ENCODE measurements at places on chromosomes 4 and X.

DNA sequence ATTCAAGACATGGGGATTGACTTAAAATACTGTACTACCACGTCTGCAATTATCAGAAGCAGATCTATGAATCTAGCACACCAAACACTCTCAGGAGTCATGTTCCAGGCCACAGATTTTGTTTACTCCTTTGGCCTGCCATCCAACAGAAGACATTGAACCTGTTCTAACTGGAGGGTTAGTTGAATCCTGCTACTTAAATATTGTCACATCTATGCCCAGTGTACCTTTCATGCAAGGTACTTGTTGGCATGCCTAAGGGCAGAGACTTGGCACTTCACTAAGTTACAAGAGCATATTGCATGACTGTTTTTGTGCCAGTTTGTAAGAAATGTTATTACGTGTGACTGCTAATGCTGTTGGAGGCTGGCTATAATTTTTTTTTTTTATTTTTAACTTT, 126.9 kb upstream of the BCOR start:
- DNase-seq = no peak

- no peak for DNase-seq
Measured at GRCh38 chr4:3192188-3192587, 56.8 kb upstream of the MSANTD1 start.

DNA sequence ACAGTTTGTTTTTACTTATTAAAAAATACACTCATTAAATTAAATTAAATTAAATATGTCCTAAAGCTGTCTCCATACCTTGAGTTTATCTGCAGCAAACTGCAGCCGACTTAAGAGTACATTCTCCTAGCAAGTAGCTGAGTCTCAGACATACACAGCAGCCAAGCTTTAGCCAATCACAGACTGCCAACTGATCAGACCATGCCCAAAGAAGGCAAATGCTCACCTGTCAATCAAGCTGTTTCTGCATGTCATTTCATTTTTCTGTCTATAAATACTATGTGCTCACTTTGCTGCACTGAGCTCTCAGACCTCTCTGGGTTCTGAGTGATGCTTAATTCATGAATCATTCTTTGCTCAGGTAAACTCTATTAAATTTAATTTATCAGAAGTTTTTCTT, 280.9 kb upstream of the EPHA5 start:
- DNase-seq = no peak

- DNase-seq = no peak
Measured at GRCh38 chr4:124201636-124202035, 510.9 kb downstream of the ANKRD50 start.

- no peak for DNase-seq
Measured at GRCh38 chr4:44927399-44928380, 201.3 kb upstream of the GNPDA2 start.

DNA sequence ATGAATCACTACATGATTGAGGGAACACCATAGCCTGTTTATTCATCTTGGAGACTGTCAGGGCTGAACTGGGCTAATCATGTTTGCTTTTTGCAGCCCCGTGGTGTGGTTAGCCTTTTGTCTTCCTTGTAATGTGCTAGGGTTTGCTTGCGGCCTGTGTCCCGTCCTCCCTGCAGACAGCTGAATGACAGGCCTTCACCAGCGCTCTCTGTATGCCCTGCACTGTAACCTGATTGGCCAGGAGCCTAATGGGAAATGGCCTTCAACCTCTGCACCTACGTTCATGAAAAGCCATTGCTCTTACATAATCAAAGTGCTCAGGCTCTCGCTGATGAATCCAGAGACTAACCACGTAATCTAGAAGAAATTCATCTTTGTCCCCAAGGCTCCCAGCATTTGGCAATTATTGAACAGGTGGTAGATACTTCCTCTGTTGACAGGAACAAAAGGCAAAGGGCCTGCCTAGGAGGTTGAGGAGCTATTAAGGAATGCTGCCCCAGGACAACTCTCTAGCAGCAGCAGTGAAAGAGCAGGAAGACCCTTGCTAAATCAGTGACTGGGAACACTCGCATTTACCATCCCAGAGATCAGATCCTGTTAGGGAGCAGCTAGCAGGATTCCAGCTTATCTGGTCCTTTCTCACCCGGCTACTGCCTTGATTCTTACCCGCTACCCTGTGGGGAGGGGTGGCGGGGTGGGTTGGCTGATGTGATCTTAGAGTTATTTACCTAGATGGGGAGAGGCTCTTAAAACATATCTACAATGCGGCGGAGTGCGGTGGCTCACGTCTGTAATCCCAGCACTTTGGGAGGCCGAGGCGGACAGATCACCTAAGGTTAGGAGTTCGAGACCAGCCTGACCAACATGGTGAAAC, 42.3 kb upstream of the FAT1 start:
- DNase-seq = no peak

GRCh38 chr4:73901031-73901430, 31.8 kb downstream of the CXCL1 start:
- DNase-seq = no peak

DNA sequence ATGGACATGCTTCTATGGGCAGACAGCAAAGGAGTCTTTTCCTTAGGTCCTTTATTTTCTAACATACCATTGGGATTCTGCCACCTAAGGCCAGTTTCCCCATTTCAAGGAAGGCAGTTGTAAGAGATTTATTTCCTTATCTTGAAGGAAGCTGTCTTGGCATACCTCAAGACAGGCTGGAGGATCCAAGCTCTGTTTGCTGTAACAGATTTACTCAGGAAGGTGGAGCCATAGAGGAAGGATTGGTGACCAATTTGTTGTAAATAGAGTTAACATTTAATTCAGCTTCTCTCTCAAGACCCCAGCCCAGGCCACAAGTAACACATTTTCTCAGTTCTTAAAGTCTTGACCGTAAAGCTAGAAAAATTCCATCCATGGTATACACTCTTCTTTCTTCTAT, 131.6 kb upstream of the TENM3 start:
- no peak for DNase-seq

DNA sequence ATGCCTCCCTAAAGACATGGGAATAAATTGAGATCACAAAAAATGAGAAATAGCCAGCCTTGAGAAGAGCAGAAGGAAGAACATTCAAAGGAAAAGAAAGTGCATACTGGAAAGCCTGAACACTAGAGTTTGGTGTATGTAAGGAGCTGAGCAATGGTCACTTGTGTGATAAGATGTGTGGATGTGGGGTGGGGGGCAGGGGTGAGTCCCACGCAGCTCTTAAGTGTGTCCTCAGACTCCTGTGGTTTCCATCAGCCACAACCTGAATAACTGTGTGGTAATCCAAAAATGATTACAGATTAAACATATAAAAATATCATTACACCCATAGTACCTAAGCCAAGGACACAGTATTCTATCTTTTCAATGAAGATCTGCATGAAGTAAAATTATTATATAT, 59.9 kb downstream of the ELOVL6 start:
- no peak for DNase-seq

DNA sequence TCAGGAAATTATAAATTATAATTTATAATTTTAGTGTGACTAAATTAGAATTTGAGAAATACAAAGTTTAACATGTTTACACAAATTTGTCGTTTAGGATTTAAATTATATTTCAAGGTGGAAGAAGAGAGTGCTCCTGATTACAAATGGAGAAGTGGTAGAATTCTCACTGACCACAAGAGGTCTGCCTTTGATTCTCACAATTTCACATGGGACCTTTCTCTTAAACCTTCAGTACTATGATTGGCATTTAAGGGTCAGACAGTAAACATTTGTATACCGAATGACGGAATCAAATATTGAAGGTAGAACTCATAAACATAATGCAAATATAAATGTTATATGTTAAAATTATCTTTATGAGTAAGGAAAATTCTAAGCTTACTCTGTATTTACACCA, 171.7 kb downstream of the SLIT2 start:
- no peak for DNase-seq

- DNase-seq = no peak
Measured at GRCh38 chr4:20017777-20018115, 234.0 kb upstream of the SLIT2 start.

- DNase-seq = no peak
Measured at GRCh38 chrX:40867352-40867751, 132.0 kb upstream of the MED14 start.

DNA sequence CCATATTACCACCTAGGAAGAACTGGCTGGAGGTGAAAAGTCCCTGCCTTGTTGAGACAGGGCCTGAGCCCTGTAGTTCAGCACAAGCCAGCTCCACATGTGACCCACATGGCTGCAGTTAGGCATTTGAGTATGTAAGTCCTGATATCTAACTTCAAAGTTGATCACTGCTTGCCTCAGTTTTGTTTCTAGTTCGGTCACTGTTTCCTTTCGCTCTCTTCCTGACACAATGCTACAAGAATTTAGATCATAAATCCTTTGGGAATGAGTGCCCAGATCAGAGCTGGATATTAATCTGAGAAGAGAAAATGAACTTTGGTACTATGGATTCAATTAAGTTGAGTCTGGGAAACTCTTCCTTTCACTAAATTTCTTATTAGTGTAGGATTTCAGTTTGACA, 48.4 kb downstream of the AKAP4 start:
- no peak for DNase-seq

GRCh38 chrX:116378961-116379360, 57.4 kb upstream of the SLC6A14 start:
- DNase-seq = no peak

DNA sequence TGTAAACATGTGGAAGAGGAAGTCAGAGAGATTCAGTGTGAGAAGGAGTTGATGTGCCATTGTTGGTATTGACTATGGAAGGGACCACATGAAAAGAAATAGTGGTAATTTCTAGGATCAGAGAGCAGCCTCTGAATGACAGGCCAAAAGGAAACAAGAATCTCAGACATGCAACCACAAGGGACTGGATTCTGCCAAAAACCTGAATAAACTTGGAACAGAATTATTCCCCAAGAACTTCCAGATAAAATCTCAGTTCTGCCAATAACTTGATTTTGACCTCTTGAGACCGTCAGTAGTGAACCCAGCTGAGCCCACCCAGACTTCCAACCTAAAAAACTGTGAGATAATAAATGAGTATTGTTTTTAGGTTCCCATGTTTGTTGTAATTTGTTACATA, 653.6 kb upstream of the NR3C2 start:
- no peak for DNase-seq

DNA sequence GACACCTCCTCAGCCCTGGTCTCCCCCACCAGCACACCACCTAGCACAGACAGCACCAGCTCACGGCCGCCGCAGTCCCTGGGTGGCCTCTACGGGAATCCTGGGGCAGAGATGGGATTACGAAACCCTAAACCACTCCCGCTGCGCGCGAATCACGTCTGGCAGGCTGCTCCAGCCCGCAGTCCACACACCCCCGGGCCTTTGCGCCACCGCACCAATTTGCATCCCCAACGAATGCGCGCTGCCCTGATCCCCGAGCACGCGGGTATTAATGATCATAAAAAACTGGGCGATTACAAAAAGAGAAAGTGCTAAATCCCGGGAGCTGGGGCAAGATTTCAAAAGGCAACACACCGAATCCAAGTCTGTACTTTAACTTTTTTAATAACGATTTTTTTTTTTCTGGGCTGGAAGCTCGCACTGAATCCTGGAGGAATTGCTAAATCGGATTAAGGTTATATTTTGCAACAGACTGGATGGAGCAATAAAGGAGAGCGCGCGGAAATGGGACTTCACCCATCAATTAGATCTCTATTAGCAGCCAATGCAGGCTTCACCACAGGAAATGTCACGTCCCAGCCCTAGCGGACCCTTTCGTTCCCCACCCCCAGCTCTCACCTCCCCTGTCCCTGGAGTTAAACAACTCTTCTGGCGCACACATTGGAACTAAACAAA, 69.8 kb upstream of the TMEM33 start:
- DNase-seq = no peak

- DNase-seq = no peak
Measured at GRCh38 chr4:168257768-168258167, 60.8 kb downstream of the DDX60 start.

- DNase-seq = no peak
Measured at GRCh38 chr4:135185256-135185655, 983.7 kb upstream of the PABPC4L start.

GRCh38 chrX:13471269-13471668, 98.1 kb upstream of the EGFL6 start:
- DNase-seq = no peak

GRCh38 chrX:135345107-135345589, 35.9 kb downstream of the ETDC start:
- DNase-seq = no peak

GRCh38 chr4:119128148-119128547, 7.5 kb upstream of the MYOZ2 start:
- DNase-seq = no peak

- DNase-seq = no peak
Measured at GRCh38 chr4:58809948-58810347, 1699.8 kb upstream of the IGFBP7 start.

GRCh38 chr4:54945838-54946237, 179.6 kb downstream of the KDR start:
- no peak for DNase-seq

GRCh38 chr4:53004497-53005148, 142.5 kb downstream of the RASL11B start:
- DNase-seq = no peak

GRCh38 chrX:69389101-69389501, 115.0 kb upstream of the NALF2 start:
- DNase-seq = no peak

- no peak for DNase-seq
Measured at GRCh38 chrX:100975212-100975611, 5.7 kb downstream of the ARL13A start.

DNA sequence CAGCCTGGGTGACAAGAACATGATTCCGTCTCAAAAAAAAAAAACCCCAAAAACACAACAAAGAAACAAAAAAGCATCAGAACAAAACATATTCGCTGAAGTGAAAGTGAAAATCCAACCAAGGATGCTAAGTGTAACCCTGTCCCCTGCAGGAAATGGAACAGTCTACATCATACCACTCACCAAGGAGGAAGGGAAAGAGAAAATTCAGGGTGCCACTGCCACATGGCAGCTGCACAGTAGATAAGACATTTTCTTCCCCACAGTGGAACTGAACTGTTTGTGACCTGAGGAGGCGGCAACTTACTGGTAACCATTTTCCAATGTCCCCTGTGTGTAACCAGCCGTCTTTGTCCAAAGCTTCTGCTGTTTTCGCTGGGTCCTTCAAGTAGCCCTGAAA, 28.2 kb upstream of the CENPU start:
- peak; percentile 68 for DNase-seq

DNA sequence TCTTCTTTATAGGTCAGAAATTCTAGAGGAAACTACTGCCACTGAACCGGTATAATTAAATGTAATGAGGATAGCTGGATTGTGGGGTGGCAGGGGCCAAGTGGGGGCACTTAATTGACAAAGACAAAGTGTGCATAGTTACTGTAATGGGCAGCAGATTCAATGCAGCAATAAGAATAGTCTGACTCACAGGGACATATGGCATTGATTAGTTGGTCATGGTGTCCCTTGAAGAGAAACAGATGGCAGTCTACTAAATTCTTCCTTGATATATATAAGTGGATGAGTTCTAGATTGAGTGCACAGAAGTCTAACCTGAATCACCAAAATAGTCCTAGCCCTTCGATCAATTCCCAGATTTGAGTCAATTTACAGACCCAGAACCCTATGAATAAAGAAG, 31.6 kb downstream of the ETDC start:
- DNase-seq = no peak

DNA sequence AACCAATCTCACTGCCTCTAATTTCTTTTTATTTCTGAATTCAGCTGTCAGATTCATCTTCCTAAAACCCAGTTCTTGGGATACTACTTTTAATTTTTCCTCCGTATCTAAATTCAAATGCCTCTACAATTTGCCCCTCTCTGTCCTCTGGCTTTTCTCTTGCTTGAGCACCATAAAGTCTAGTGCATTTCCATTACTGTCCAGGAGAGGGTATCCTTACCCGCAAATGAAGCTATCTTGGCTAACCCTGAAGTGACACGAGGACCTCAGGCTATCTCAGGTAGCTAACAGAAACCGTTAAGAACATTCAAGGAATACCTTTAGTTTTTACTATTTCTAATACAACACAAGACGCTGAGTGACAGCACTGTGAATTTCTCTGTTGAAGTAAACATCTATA, 49.4 kb upstream of the PRR32 start:
- no peak for DNase-seq
